Glomerular endothelial cell (primary cell): ENCODE measurements at places on chromosomes 11 and 22.

DNA sequence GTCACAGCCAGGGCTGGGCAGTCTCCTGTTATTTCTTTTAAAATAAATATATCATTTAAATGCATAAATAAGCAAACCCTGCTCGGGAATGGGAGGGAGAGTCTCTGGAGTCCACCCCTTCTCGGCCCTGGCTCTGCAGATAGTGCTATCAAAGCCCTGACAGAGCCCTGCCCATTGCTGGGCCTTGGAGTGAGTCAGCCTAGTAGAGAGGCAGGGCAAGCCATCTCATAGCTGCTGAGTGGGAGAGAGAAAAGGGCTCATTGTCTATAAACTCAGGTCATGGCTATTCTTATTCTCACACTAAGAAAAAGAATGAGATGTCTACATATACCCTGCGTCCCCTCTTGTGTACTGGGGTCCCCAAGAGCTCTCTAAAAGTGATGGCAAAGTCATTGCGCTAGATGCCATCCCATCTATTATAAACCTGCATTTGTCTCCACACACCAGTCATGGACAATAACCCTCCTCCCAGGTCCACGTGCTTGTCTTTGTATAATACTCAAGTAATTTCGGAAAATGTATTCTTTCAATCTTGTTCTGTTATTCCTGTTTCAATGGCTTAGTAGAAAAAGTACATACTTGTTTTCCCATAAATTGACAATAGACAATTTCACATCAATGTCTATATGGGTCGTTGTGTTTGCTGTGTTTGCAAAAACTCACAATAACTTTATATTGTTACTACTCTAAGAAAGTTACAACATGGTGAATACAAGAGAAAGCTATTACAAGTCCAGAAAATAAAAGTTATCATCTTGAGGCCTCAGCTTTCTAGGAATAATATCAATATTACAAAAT lies 13.4 kb downstream of the OR51B4 start:
- no peak for DNase-seq

DNA sequence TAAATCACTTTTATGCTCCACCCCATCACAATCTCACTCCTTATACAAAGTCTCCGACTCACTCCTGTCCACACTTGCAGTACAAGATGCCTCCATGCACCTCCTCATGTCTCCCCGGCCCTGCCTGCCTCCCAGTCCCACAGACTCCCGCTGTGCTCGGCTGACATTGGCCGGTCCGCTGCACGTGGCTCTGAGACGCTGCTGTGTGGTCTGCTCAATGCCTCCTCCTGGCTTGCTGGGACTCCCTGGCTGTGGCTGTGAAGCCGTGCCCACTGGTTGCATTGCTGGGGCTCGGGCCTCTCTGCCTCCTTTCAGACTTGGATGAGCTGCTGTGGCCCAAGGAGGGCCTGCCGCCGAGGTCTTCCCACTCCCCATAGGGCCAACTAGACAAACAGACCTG lies 224.0 kb upstream of the B3GAT1 start:
- no peak for DNase-seq

- DNase-seq: no peak
These were observed 21.6 kb upstream of the PHLDA2 start for GRCh38 chr11:2950825-2951224.

- DNase-seq: no peak
These were observed 41.0 kb downstream of the DBX1 start for GRCh38 chr11:20119315-20119714.
